ENCODE measurements at places on chromosomes 2 and 18. TPM values are rescaled to one million over a fixed set of nuclear protein-coding genes. Genes with fewer than 3 reads are reported as not detected.

The ASB18 gene
- total RNA-seq, result not detected

The SERPINB7 gene
- 19.6 TPM for total RNA-seq

The IL36RN gene
- not detected for total RNA-seq

The MTX2 gene
- total RNA-seq, result 20.8 TPM

The PLEKHB2 gene
- total RNA-seq, result 72.6 TPM

The ATP5F1A gene
- total RNA-seq, result 659 TPM

The TMEM163 gene
- total RNA-seq, result 0.12 TPM

The DPP4 gene
- 41.2 TPM for total RNA-seq

The RHOB gene
- total RNA-seq, result 153 TPM

The RESP18 gene
- not detected for total RNA-seq

The LIMS4 gene
- not detected for total RNA-seq

Data from hair follicle dermal papilla cell (primary cell).